Thymus (tissue), 14 donors: ENCODE measurements at places on chromosomes 11 and 22. TPM values are rescaled to one million over a fixed set of nuclear protein-coding genes. Genes with fewer than 3 reads are reported as not detected.

ZC3H7B gene
- 23.3 TPM for total RNA-seq

CCDC81 gene
- 0.52 TPM for total RNA-seq

UBQLN3 gene
- total RNA-seq = under 0.01 TPM

GRCh38 chr11:127926721-127927120, 660.6 kb downstream of the ETS1 start:
- H3K4me3 ChIP-seq = no peak overlapping the region
- H3K27me3 ChIP-seq = no peaks in the 10 kb centered on the region
- no peak for DNase-seq
- no peaks in the 10 kb centered on the region for H3K36me3 ChIP-seq
- no peaks in the 10 kb centered on the region for H3K4me1 ChIP-seq

DPP3 gene
- total RNA-seq = 36.4 TPM

DEUP1 gene
- total RNA-seq = 0.33 TPM

ZFP91 gene
- total RNA-seq = 35.8 TPM

- H3K4me3 ChIP-seq = no peak overlapping the region
- no peak overlapping the region for H3K27ac ChIP-seq
- no peak for DNase-seq
- H3K4me1 ChIP-seq = no peaks in the 10 kb centered on the region
- H3K36me3 ChIP-seq = no peaks in the 10 kb centered on the region
These were observed 57.5 kb upstream of the LMO2 start for GRCh38 chr11:33949252-33949913.

SYT13 gene
- total RNA-seq = 0.14 TPM

- DNase-seq = no peak
- no peaks in the 10 kb centered on the region for H3K36me3 ChIP-seq
- H3K4me3 ChIP-seq = no peak overlapping the region
- H3K27ac ChIP-seq = no peak overlapping the region
- H3K4me1 ChIP-seq = no peaks in the 10 kb centered on the region
- no peaks in the 10 kb centered on the region for H3K27me3 ChIP-seq
These were observed 160.0 kb downstream of the NAV2 start for GRCh38 chr11:19872512-19873145.
